ENCODE measurements at places on chromosomes 4 and X.

- H3K36me3 ChIP-seq: no peaks in the 10 kb centered on the region
- DNase-seq: no peak
- no peak overlapping the region for H3K4me3 ChIP-seq
Observed at GRCh38 chr4:95867919-95868318, 28.0 kb downstream of the PDHA2 start.

DNA sequence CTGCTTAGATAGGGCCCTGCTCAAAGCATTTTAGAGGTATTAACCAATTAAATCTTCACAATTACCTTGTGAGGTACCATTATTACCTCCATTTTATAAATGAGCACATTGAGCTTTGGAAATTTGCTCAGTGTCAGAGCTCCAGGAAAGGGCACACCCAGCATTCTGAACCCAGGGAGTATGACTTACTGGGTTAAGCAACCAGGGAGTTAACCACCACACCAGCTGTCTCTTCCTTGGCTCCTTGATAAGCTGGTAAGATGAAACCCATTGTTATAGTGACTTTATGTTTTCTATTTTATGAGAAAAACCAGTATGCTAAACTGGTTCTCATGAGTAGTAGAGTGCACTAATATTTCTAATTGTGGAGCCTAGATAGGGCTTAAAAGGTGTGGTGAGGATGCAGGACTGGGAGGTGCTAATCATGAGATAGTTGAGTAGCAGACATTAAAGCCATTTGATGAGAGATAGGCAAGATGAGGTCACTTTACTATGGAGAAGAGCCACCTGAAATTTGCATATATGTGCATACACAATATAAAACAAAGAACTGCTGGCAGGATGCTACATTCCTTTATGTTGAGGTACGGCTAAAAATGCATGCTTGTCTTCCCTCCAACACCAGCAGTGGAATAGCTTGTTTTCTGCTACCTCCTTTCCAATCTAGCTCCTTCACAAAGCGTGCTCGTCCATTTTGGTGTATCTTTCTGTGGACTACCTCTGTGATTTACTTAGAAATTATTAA is 556.1 kb downstream of the SPRY1 start:
- no peaks in the 10 kb centered on the region for H3K4me1 ChIP-seq
- DNase-seq: no peak
- H3K27ac ChIP-seq: no peak overlapping the region
- no peaks in the 10 kb centered on the region for H3K36me3 ChIP-seq

DNA sequence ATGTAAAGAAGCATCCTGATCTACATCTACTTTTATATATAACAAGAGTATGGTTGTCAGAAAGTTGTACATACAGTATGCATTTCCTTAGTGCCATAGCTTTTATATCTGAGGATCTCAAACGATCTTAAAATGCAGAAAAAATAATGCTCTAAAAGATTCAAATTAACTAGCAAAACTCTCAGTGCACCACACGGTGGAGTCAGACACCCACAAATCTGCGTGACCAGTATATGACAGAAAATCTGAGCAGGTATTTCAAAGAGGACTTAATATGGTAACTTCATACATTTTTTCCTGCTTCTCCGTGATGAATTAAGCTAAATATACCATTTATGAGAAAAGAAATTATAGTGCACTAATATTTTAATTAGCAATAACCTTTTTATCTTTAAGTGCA is 803.0 kb downstream of the DMD start:
- no peak overlapping the region for H3K4me3 ChIP-seq
- no peak for DNase-seq
- no peak overlapping the region for H3K27ac ChIP-seq
- no peaks in the 10 kb centered on the region for H3K4me1 ChIP-seq

GRCh38 chr4:8437281-8437680 is 3.2 kb downstream of the ACOX3 start:
- no peak for DNase-seq
- no peaks in the 10 kb centered on the region for H3K27me3 ChIP-seq
- H3K4me3 ChIP-seq: peak overlapping the region; percentile 28
- peaks cover 66% of the 10 kb centered on the region for H3K4me1 ChIP-seq
- H3K27ac ChIP-seq: peak overlapping the region; percentile 63
- H3K36me3 ChIP-seq: no peaks in the 10 kb centered on the region

GRCh38 chrX:50375481-50376267 is 95.0 kb downstream of the DGKK start:
- H3K4me1 ChIP-seq: no peaks in the 10 kb centered on the region
- DNase-seq: no peak
- H3K36me3 ChIP-seq: no peaks in the 10 kb centered on the region
- H3K27ac ChIP-seq: no peak overlapping the region
- no peak overlapping the region for H3K4me3 ChIP-seq
- no peaks in the 10 kb centered on the region for H3K27me3 ChIP-seq

GRCh38 chr4:149403081-149403480 is 412.6 kb downstream of the IQCM start:
- H3K27ac ChIP-seq: no peak overlapping the region
- no peak overlapping the region for H3K4me3 ChIP-seq
- H3K4me1 ChIP-seq: no peaks in the 10 kb centered on the region
- H3K27me3 ChIP-seq: no peaks in the 10 kb centered on the region

- H3K4me3 ChIP-seq: no peak overlapping the region
- peaks cover 4% of the 10 kb centered on the region for H3K4me1 ChIP-seq
- no peaks in the 10 kb centered on the region for H3K36me3 ChIP-seq
- no peak overlapping the region for H3K27ac ChIP-seq
- no peaks in the 10 kb centered on the region for H3K27me3 ChIP-seq
- no peak for DNase-seq
Observed at GRCh38 chrX:39648548-39649254, 449.1 kb downstream of the BCOR start.

- H3K27ac ChIP-seq: no peak overlapping the region
- H3K36me3 ChIP-seq: no peaks in the 10 kb centered on the region
- peaks cover 18% of the 10 kb centered on the region for H3K4me1 ChIP-seq
- H3K4me3 ChIP-seq: no peak overlapping the region
- no peaks in the 10 kb centered on the region for H3K27me3 ChIP-seq
Observed at GRCh38 chr4:120723105-120723504, 199.4 kb downstream of the PRDM5 start.

DNA sequence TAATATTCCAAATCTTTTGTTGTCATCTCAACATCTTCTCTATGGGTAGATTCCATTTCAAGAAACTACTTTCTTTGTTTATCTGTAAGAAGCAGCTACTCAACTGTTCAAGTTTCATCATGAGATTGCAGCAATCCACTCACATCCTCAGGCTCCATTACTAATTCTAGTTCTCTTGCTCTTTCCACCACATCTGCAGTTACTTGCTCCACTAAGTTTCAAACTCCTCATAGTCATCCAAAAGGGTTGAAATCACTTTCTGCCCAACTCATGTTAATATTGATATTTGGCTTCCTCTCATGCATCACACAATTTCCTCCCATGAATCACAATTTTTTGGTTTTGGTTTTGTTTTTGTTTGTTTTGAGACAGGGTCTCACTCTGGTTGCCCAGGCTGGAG is 35.7 kb downstream of the ADH5 start:
- no peak overlapping the region for H3K27ac ChIP-seq
- H3K27me3 ChIP-seq: no peaks in the 10 kb centered on the region
- H3K4me3 ChIP-seq: no peak overlapping the region
- no peaks in the 10 kb centered on the region for H3K4me1 ChIP-seq
- DNase-seq: no peak

- no peaks in the 10 kb centered on the region for H3K4me1 ChIP-seq
- DNase-seq: no peak
- H3K27me3 ChIP-seq: no peaks in the 10 kb centered on the region
Observed at GRCh38 chr4:85411386-85411785, 63.6 kb upstream of the ARHGAP24 start.

GRCh38 chr4:152512483-152512882 is 23.4 kb downstream of the FBXW7 start:
- no peak overlapping the region for H3K4me3 ChIP-seq
- H3K27me3 ChIP-seq: no peaks in the 10 kb centered on the region
- no peaks in the 10 kb centered on the region for H3K4me1 ChIP-seq
- no peaks in the 10 kb centered on the region for H3K36me3 ChIP-seq

GRCh38 chr4:173777421-173777820 is 247.4 kb upstream of the HAND2 start:
- H3K36me3 ChIP-seq: no peaks in the 10 kb centered on the region
- no peaks in the 10 kb centered on the region for H3K27me3 ChIP-seq
- H3K27ac ChIP-seq: no peak overlapping the region

DNA sequence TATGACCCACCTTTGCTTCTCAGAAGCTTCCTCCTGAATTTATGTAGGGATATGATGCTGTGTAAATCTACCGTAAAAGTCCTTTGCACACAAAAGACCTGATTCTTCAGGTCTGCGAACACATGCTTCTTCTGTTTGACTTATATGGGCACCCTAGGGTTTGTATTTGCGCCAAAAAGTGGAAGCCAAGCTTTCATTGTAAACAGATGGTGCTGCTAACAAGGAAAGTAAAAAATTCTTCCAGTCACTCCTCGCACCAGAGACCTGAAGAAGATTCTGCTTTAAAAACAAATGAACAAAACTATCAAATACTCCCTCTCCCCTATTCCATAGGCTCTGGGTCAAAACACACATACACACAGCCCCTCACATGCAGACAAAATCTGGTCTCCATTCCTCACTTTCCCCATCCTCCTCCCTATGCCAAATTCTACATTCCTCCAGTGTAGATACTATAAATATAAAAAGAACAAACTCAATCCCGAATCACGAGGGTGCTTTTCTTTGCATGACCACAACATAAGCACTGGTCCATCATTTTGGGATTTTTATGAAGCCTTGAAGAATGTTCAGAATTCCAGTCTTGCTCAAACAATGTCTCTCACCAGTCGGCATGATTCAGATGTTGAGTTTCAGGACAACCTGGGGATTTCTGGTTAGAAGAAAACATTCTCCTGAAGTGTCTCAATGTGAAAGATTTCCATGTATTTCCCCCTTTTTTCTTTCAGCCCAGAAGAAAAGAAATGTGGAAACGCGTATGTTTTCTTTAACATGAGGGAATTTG is 125.1 kb downstream of the PALLD start:
- H3K36me3 ChIP-seq: no peaks in the 10 kb centered on the region
- H3K4me3 ChIP-seq: no peak overlapping the region
- no peaks in the 10 kb centered on the region for H3K27me3 ChIP-seq
- peaks cover 37% of the 10 kb centered on the region for H3K4me1 ChIP-seq
- DNase-seq: no peak

GRCh38 chr4:152462695-152463094 is 73.2 kb downstream of the FBXW7 start:
- no peaks in the 10 kb centered on the region for H3K36me3 ChIP-seq
- no peaks in the 10 kb centered on the region for H3K27me3 ChIP-seq
- H3K27ac ChIP-seq: no peak overlapping the region
- DNase-seq: no peak

GRCh38 chr4:33086331-33086925 is 2366.3 kb downstream of the PCDH7 start:
- no peak overlapping the region for H3K4me3 ChIP-seq
- H3K36me3 ChIP-seq: no peaks in the 10 kb centered on the region
- no peaks in the 10 kb centered on the region for H3K27me3 ChIP-seq
- no peaks in the 10 kb centered on the region for H3K4me1 ChIP-seq
- H3K27ac ChIP-seq: no peak overlapping the region
- no peak for DNase-seq

- DNase-seq: no peak
- H3K27ac ChIP-seq: no peak overlapping the region
- peaks cover 10% of the 10 kb centered on the region for H3K27me3 ChIP-seq
- H3K4me3 ChIP-seq: no peak overlapping the region
Observed at GRCh38 chrX:68865926-68866325, 37.1 kb downstream of the EFNB1 start.

DNA sequence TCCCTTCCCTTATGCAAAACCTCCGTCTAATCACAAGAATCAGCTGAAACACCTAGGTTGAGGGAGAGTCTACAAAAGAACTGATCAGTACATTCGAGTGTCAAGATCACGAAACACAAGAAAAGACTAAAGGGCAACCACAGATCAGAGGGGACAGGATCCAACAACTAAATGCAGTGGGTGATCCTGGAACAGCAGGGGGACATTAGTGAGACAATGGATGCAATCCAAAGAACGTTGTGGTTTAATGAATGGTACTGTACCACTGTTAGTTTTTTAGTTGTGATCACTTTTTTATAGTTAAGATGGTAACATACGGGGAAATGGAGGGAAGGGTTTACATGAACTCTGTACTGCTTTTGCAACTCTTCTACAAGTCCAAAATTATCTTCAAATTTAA is 79.2 kb downstream of the RELL1 start:
- no peak for DNase-seq
- H3K27me3 ChIP-seq: no peaks in the 10 kb centered on the region
- H3K36me3 ChIP-seq: peaks cover 27% of the 10 kb centered on the region
- no peaks in the 10 kb centered on the region for H3K4me1 ChIP-seq
- H3K4me3 ChIP-seq: no peak overlapping the region

- no peaks in the 10 kb centered on the region for H3K36me3 ChIP-seq
- no peaks in the 10 kb centered on the region for H3K27me3 ChIP-seq
- no peak for DNase-seq
- no peaks in the 10 kb centered on the region for H3K4me1 ChIP-seq
- no peak overlapping the region for H3K4me3 ChIP-seq
Observed at GRCh38 chrX:40318076-40318475, 220.3 kb upstream of the BCOR start.

- no peaks in the 10 kb centered on the region for H3K36me3 ChIP-seq
- H3K4me1 ChIP-seq: no peaks in the 10 kb centered on the region
- DNase-seq: no peak
- no peaks in the 10 kb centered on the region for H3K27me3 ChIP-seq
- no peak overlapping the region for H3K4me3 ChIP-seq
Observed at GRCh38 chr4:37516057-37516775, 170.0 kb downstream of the RELL1 start.

DNA sequence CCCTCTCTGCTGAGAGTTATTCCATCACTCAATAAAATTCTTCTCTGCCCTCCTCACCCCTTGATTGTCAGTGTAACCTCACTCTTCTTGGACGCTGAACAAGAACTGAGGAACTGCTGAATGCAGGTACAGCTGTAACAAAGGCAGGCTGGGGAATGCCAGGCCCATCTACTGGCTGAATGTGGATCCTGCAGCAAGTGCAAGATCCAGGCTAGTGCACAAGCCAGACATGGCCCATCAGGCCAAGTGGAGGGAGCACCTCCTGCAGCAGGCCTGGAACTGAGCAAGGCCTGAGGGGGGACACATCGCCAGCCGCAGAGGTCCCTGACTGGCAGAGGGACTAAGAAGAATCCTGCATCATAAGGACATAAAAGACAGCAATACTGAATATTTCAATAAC is 411.8 kb upstream of the PCDH10 start:
- H3K27me3 ChIP-seq: no peaks in the 10 kb centered on the region
- DNase-seq: no peak
- H3K4me3 ChIP-seq: no peak overlapping the region
- H3K36me3 ChIP-seq: no peaks in the 10 kb centered on the region
- no peaks in the 10 kb centered on the region for H3K4me1 ChIP-seq

- peaks cover 10% of the 10 kb centered on the region for H3K4me1 ChIP-seq
- H3K4me3 ChIP-seq: no peak overlapping the region
- no peak for DNase-seq
- H3K36me3 ChIP-seq: no peaks in the 10 kb centered on the region
Observed at GRCh38 chr4:71430609-71431008, 91.8 kb downstream of the SLC4A4 start.
